Urinary bladder (tissue), 4 donors: ENCODE measurements at places on chromosomes 11 and 22. TPM values are rescaled to one million over a fixed set of nuclear protein-coding genes. Genes with fewer than 3 reads are reported as not detected.

GRCh38 chr22:46047841-46048595 is 71.1 kb upstream of the WNT7B start:
- DNase-seq: no peak

- no peak for DNase-seq
Measured at GRCh38 chr22:47853750-47854149, 1091.3 kb downstream of the TBC1D22A start.

Gene LIF
- total RNA-seq: 4.8 TPM

Gene SLC22A6
- not detected for total RNA-seq

Gene APOBEC3B
- 1.8 TPM for total RNA-seq

- no peak for DNase-seq
Measured at GRCh38 chr22:41793871-41794270, 6.6 kb upstream of the CCDC134 start.

Gene TMEM225
- total RNA-seq: not detected

DNA sequence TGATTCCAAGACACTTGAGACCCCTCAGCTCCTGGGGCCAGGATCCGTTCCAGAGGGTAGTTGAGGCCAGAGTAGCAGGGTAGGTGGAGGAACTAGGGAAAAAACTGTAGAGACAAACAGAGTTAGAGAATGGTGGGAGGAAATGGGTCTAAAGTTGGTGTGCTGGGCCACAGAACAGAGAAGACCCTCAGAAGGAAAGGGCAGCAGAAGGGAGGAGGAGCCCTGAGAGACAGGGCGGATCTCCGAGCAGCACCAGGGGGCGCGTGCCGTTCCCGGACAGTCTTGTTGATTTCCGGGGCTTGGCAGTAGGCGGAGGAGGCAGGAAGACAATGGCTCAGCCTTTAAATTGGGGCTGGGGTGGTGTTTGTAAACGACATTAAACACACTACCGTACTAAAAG is 2.4 kb upstream of the CECR2 start:
- no peak for DNase-seq

Gene ZC3H12C
- total RNA-seq: 19.7 TPM

DNA sequence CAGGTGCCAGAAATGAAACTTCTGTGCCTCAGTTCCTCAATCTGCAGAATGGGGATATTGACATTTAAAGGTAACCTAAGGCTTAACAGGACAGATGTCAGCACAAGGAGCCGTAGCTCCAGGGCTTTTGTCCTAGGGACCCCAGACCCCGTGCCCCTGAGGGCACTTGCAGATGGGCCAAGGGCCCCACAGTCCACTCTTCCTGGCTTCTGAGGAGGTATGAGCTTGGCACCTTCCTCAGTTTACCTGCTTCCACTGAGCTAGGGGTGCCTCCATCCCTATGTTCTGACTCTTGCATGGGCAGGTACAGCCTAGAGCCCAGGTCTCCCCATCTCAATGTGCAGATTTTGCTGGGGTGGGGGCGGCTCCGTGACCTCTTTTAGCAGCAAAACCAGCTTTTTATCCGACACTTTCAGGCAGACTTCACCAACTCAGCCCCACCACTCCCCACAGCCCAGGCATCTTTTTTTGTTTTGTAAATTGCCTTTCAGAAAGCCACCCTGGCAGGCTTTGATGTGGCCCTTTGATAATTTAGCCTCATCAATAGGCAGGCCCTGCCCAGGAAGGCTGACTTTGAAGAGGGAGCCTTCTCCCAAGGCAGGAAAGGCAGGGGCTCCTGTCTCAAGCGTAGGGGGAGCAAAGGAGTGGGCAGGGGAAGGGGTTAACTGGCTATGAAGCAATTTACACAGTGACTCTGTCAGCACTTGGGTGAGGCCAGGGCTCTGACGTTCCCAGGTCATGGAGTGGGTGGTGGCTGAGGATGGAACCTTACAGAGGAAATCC is 23.7 kb upstream of the FGF3 start:
- no peak for DNase-seq

- DNase-seq: no peak
Measured at GRCh38 chr11:65279741-65280440, 18.1 kb downstream of the POLA2 start.
